ENCODE measurements at places on chromosomes 4 and X.

DNA sequence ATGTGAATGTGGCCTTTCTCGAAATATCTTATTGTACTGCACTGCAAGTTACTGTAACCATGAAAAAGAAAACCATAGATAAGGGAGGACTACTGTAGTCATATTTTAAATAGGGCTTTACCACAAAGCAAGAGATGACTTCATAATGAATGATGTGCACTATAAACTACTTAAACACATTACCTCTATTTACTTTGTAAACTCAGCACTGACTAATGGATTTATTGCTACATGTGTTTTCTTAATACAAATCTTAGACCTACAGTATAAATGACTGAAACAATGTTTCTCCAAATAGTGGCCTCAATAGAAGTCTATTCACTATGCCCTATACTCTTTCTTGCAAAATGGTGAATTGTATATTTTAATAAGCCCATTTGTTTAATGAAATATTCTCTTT is 61.1 kb downstream of the HDX start:
- DNase-seq, result no peak

GRCh38 chrX:15680401-15680800 is 15.8 kb upstream of the CLTRN start:
- DNase-seq, result no peak

GRCh38 chr4:108144451-108144850 is 24.3 kb downstream of the LEF1 start:
- DNase-seq, result peak; percentile 47

DNA sequence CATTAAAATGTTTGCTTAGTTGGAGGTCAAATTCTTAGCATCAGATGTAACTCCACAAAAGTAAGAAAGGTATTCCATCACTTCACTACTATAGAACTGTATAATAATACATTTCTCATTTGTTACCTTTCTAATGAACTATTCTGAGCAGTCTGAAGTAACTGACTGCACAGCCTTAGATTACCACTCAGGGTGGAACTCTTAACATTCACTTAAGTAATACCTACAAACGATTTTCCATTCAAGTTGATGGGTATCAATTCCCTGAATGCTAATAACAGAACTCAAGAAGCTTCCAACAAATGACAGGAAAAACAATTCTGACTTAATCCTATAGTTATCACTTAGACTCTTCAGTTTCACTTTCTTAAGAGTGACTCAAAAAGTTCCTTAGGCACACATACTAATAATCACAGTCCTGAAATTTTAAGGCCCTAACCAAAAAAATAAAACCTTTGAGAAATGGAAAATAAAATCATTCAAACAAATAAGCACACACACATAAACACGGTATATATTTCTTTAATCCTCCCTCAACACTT is 20.9 kb downstream of the HNRNPD start:
- DNase-seq, result no peak

DNA sequence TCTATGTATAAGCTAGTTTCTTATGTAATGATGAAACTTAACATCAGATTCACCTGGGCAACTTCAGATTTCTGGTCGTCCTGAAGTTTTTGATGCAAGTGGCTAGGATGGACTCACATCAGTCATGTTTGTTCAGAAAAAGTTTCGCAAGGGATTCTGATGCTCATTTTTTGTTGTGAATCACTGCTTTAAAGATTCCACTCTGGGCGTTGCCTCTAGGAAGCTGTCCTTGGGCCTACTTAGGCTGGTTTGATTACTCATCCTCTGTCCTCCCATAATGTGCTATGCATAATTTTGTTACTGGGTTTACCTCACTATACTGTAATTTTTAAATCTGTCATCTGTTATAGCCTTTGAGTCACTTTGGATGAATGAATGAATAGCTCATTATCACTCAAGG is 30.8 kb downstream of the HERC3 start:
- no peak for DNase-seq

GRCh38 chr4:61225656-61226055 is 25.5 kb downstream of the ADGRL3 start:
- no peak for DNase-seq

- DNase-seq, result no peak
Observed at GRCh38 chr4:138858419-138858818, 157.2 kb upstream of the NOCT start.

GRCh38 chrX:23554304-23554703 is 113.0 kb upstream of the PRDX4 start:
- DNase-seq, result no peak

DNA sequence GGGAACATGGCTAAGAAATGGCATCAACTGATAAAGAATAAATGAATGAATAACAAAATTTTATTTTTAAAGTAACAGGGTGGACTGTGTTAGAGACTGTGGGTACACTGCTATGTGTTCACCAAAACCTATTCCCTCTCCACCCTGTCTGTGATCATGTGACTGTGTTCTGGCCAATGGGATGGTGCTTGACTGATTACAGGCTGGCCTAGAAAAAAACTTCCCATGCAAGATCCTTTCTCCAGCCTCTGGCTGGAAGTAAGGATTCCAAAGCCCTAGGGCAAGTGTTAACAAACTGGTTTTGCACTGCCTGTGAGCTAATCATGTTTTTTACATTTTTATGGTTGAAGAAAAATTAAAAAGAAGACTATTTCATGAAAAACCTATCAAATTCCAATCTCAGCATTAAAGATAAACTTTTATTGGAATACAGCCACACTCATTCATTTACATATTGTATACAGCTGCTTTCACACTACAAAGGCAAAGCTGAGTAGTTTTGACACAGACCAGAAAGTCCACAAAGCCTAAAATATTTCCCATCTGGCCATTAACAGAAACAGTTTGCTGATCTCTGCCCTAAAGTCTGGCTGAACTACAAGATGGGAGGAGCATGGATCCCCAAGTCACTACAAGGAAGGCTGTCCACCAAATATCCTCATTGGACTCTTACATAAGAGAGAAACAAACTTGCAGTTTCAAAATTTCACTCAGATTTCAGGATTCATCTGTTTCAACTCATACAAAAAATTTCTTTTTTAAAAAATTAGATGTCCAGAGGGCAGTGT is 133.2 kb downstream of the ARHGAP6 start:
- no peak for DNase-seq

- no peak for DNase-seq
Observed at GRCh38 chrX:42825201-42825600, 47.2 kb upstream of the PPP1R2C start.

- DNase-seq, result peak; percentile 2
Observed at GRCh38 chrX:74419864-74420195, 1.5 kb upstream of the SLC16A2 start.

GRCh38 chrX:44428989-44429627 is 85.6 kb upstream of the EFHC2 start:
- DNase-seq, result no peak

GRCh38 chr4:95263960-95264359 is 284.8 kb downstream of the UNC5C start:
- no peak for DNase-seq

DNA sequence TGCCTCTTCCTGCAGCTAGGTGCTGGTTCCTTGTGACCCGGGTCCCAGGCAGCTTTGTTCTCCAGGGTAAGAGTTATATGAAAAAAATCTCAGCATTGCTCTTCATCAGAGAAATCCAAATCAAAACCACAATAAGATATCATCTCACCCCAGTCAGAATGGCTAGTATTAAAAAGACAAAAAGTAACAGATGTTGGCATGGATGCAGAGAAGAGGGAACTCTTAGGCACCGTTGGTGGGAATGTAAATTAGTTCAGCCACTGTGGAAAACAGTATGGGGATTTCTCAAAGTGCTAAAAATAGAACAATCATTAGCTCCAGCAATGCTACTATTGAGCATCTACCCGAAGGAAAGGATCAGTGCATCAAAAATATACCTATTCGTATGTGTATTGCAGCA is 61.5 kb downstream of the SORCS2 start:
- DNase-seq, result no peak

DNA sequence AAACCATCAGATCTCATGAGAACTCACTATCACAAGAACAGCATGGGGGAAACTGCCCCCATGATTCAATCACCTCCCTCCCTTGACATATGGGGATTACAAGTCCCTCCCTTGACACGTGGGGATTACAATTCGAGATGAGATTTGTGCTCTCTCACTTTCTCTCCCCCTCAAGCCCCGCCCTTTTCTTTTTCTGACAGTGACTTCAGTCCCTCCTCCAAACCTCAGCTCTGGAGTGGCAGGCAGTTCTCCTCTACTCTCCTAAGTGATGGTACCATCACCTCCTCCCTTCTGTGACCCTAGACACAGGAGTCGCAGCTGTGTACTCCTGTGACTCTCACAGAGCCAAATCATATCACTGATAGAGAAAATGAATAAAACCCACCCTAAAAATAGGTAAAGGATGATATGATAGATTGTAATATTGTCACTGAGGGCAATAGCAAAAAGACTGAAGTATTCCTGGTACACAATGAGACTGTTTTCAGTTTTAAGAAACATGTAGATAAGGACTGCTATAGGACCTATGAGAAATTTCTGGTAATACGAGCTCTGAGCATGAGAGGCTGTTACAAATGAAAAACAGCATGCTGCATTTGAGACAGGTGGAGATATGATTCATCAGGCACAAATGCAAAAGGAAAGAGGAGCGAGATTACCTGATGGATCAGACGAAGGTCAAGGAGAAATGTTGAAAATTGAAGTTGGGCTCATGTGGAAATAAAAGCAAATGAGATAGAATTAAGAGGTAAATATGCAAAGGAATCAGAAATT is 101.2 kb upstream of the CBLL2 start:
- DNase-seq, result no peak

DNA sequence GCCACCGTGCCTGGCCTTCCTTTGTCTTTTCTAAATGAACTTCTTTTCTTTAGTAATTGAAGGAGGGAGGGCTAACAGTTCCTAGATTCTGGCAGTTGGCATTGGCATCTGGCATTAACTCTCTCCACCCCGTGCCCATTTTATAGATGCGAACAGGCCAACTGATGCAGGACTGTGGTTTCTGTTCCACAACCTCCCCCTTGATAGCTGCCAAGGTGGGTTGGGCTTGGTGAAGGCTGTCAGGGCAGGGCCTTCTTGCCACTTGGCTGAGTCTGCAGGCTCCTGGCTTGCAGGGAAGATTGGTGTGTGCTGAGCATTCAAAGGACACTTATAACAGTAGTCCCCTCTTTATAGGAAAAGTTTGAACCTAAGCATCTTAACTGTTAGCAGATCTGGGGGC is 4.3 kb downstream of the SOWAHD start:
- no peak for DNase-seq

DNA sequence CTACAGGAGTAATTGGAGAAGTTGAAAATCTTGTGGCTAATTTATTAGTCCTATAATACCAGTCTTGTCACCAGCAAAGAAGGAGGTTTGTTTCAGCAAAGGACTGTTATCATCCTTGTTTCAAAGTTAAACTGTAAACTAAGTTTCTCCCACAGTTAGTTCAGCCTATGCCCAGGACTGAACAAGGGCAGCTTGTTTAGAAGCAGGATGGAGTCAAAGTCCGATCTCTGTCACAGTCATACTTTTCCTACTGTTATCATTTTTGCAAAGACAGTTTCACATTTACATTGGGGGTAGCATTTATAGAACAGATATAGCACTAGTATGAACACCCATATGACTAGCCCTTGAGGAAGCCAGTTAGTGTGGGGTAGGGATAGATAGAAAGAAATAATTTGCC is 46.4 kb downstream of the AKAP4 start:
- DNase-seq, result no peak

DNA sequence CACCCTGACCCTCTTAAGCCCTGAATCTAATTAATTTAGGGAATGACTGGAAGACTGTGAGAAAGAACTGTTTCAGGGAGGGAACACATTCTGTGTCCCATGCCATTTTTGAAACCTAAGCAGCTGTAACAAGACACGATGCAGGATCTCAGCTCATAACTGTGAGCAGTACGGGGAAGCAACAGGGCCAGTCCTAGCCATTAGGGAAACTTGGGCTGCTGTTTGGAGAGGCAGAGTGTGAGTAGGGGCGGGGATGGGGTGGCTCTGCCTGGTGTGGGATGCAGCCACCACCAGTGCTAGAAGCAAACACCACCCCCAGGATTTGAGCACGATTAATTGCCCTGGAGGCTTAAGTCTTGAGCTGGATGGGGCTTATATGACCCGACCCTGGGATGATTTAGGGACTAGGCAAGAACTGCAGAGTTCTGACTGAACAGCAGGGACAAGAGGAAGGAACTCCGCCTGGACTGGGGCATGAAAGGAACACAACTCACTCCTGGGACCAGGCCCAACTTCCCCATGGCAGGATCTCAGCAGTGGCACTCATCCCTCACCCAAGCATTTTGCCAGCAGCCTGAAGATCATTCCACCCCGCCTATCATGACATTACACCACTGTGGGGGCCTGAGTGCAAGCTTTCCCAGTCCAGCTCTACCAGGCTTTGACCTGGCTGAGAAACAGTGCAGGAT is 43.1 kb downstream of the ATRX start:
- no peak for DNase-seq

DNA sequence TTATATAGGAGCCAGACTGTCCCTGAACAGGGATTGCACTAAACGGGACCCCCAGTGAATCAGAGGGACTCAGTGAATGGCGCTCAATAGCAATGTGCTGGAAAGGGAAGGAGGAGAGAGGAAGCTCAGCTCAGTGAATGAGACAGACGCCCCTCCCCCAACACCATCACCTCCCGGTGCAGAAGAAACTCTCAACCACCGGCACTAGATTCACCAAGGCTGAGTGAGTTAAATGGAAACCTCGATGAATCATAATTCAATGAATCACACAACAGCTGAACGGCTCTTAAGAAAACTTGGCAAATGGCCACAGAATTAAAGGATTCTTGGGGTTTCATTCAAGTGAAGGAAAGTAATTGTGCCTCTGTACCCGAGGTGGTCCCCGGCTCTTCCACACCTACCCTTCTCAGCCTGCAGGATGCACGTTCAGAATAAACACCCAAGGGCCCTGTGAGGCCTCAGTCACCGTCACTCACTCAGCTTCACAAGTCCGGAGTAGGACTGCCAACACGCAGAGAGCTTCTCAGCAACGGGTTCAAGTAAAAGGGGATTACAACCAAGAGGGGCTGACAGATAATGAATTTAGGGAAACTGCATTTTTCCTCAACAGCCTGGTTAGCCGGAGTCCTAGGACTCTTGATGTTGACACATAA is 29.3 kb downstream of the CRMP1 start:
- peak; percentile 54 for DNase-seq

DNA sequence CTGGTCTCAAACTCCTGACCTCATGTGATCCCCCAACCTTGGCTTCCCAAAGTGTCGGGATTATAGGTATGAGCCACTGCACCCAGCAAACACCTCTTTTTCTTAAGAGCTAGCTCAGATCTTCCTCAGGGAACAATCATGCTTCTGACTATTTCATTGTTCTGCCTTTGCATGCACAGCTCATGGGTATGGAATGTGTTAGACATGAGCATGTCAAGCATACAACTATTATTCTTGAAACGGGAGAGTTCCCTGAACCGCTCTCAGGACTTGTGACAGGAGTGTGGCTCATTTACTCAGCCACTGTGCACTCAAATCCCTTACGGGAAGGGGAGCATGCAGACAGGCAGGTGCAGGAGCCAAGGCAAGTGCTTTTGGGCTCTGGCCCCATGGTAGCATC is 231.7 kb upstream of the TAPT1 start:
- no peak for DNase-seq

Data from stimulated activated CD4-positive, alpha-beta T cell treated with anti-CD3 and anti-CD28 coated beads, Interleukin-2, amount 100 ng/mL, for 24 hours (primary cell).